ENCODE measurements at places on chromosomes 12 and 14. TPM values are rescaled to one million over a fixed set of nuclear protein-coding genes. Genes with fewer than 3 reads are reported as not detected.

DNA sequence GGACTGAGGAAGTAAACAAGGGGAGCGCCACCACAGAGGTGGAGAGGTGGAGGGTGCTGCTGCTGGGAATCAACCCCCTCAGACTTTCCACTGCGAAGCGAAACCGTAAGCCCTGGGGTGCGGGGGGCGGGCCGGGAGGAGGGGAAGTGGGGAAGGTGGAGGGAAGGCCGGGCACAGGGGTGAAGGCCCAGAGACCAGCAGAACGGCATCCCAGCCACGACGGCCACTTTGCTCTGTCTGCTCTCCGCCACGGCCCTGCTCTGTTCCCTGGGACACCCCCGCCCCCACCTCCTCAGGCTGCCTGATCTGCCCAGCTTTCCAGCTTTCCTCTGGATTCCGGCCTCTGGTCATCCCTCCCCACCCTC, at the start of gene LAG3:
Gene LAG3 (plus strand): TSS at position 190 of the 365 bp plus-strand sequence. CDS start 333 bp downstream, outside the sequence.
- DNase-seq, result peak; percentile 58

DNA sequence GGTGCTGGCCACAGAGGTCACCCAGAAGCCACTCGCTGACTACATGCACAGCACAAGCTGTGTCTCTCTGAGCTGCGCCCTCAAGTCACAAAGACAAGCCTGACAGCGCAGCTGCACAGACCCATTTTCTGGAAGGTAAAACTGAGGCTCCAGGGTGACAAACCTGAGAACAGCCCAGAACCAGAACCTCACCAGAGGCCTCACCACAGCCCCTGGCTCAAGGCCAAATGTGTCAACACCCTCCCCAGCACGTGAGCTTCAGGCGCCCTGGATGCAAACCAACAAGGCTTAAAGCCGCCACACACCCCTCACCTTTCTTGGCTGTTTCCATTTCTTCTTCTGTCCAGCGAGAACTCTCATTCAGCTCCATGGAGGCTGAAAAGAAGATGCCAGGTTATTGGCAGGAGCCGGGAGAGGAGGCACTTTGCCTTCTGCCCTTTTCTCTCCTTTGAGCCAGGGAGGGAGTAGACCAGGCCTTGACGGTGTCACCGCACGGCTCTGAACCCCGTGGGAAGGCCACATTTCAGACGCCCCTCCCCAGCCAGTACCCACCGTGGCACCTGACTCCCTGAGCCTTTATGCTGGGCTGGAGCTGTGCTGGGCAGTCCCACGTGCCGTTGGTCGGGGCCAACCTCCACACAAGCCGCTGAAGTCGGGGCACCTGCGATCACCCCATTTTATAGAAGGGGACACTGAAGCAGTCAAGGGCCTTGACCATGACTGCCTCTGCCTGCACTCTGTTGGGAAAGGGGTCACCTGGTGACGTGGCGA, 103.1 kb downstream of the RFLNA start:
- peak; percentile 79 for DNase-seq

- DNase-seq, result no peak
Observed at GRCh38 chr12:113658006-113658655, 186.5 kb upstream of the LHX5 start.

PRKAB1 gene
- 36.3 TPM for total RNA-seq

CLEC9A gene
- total RNA-seq, result not detected

GRCh38 chr12:89983622-89984021, 275.0 kb upstream of the ATP2B1 start:
- no peak for DNase-seq

- no peak for DNase-seq
Observed at GRCh38 chr14:64080452-64080851, 213.7 kb downstream of the ESR2 start.

FGF6 gene
- not detected for total RNA-seq

CPNE6 gene
- total RNA-seq, result 0.76 TPM

GRCh38 chr12:121810833-121811433, 7.1 kb downstream of the SETD1B start:
- DNase-seq, result no peak

DNA sequence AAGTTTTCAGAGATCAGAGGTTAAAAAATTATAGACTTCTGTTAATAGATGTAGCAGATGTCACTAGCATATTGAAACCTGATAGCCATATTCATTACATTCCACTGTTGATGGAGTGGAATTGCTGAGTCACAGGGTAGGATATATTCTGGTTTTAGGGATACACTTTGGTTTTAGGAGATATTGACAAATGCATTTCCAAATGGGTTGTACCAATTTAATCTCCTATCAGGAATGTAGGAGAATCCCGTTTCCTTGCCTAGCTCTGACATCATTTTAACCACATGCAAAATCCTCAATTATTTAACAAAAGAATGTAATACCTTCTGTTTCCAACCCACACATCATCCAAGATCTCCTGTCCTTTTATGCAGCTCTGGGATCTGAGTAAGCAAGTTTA, 30.7 kb upstream of the ESR2 start:
- DNase-seq, result no peak

GRCh38 chr12:104591257-104591885, 134.6 kb downstream of the CHST11 start:
- no peak for DNase-seq

SCNN1A gene
- total RNA-seq, result 1.3 TPM

GRCh38 chr12:27705263-27705662, 5.4 kb upstream of the MRPS35 start:
- DNase-seq, result no peak

GRCh38 chr12:50314636-50315312, 31.5 kb upstream of the LIMA1 start:
- DNase-seq, result no peak

DNA sequence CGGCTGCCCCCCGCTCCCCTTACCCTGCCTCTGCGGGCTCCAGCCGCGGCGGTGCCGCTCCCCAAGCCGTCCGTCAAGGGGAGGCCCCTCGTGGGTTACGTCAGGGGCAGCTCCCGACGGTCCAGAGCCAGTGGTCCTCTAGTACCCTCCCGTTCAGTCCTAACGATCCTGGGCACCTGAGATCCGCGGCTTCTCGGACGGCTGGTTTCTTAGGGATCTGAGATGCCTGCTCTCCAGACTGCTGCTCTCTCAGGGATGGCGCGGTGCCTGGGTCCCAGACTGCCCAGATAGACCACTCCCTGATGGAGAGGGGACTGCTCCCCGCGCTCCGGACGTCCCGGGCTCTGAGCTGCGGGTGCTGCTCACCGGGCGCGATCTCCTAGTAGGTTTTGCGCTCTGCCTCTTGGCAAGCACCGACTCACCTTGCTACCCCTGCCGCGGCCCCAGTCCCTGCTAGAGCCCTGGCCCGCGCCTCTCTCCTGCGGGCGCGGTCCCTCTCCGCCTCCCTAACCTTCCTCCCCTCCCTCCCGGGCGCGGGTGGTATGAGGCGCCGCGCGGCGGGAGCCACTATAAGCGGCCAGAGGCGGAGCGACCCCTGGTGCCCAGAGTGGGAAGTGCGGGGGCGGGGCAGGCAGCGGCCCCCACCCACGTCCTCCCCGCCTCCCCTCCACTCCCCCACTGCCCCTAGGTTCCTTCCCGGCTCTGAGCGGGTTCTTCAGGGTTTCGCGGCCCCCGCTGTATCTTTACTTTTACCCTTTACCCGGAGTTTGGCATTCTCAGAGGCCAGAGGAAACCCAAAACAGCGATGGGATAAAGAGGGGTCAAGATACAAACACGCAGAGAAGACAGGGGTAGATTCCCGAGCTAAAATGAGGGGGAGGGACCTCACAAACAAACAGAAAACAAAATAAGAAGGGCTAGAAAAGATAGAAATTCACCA, at the start of gene C1QL4:
Gene C1QL4 (minus strand): TSS at position 544 of the 940 bp plus-strand sequence. CDS start 711 bp downstream, outside the sequence.
- DNase-seq, result peak; percentile 81

IKZF4 gene
- 19.4 TPM for total RNA-seq

ZNF384 gene
- total RNA-seq, result 71.3 TPM

MYG1 gene
- 59.3 TPM for total RNA-seq

YY1 gene
- total RNA-seq, result 61.7 TPM

HEBP1 gene
- total RNA-seq, result 64.4 TPM

- DNase-seq, result no peak
Observed at GRCh38 chr12:108324351-108325017, 14.6 kb downstream of the CMKLR1 start.

DNA sequence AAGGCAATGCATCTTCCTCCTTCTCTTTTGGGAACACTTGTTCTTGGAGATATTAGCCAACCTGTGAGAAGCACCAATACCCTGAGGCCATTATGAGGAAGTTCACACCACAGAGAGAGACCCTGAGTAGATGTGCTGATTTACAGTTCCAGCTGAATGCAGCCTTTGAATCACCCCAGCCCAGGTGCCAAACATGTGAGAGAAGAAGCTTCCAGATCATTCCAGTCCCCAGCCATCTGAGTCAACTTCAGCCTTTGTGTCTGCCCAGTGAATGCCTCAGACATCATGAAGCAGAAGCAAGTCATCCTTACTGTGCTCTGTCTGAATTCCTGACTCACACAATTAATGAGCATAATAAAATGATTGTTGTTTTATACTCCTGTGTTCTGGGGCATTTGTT, 25.1 kb downstream of the C12orf42 start:
- DNase-seq, result no peak

CCDC60 gene
- total RNA-seq, result not detected

DBX2 gene
- 0.35 TPM for total RNA-seq

GPR135 gene
- total RNA-seq, result 3.1 TPM

SOX5 gene
- total RNA-seq, result 69.5 TPM

DNA sequence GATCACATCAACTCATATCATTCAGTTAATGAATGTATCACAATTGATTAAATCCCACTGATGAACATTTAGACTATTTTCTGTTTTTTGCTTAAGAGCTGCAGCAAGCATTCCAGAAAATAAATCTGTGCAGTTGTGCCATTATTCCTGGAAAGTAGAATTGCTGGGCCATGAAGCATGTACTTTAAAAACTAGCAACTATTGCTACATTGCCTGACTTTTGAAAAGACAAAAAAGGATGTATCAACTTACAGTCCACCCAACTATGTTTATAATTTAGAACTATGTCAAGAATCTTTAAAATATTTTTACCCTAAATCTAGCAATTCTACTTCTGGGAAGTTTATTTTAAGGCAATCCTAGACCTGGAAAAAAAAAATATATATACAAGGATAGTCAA, 33.4 kb upstream of the ERGIC2 start:
- DNase-seq, result no peak

DNA sequence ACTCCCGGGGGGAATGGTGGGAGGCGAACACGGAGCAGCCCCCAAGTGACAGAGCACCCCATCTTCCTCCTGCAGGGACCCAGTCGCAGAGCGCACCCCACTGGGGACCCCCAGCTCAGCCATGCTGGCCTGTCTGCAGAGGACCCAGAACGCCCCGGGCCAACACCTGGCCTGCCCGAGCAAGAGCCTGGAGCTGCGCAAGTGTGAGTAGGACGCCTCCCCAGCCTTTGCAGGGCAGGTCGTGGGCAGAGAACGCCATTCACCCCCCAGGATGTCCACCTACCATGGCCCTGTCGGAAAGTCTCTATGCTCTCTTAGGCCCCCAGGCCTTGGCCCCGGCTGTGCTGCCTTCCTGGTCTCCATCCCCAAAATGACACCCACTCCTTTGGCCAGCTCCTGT, 30.4 kb downstream of the FAM222A start:
- DNase-seq, result no peak

- DNase-seq, result no peak
Observed at GRCh38 chr14:51895375-51895774, 35.0 kb downstream of the GNG2 start.

DNA sequence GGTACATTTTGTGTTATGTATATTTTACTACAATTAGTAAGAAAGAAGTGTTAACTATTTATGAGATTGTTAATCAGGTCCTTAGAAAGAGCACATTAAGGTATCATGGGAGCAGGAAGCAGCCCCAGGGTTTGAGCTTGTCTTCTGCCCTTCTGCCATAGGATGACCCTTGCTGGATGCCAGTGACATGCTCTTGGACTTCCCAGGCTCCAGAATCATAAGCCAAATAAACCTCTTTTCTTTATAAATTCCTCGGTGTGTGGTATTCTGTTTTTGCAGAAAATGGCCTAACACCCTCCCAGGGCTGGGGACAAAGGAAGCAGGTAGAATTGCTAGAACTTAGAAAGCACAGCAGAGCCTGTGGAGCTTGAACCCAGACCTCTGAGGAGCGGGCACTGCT, 164.7 kb downstream of the VRK1 start:
- no peak for DNase-seq

DNA sequence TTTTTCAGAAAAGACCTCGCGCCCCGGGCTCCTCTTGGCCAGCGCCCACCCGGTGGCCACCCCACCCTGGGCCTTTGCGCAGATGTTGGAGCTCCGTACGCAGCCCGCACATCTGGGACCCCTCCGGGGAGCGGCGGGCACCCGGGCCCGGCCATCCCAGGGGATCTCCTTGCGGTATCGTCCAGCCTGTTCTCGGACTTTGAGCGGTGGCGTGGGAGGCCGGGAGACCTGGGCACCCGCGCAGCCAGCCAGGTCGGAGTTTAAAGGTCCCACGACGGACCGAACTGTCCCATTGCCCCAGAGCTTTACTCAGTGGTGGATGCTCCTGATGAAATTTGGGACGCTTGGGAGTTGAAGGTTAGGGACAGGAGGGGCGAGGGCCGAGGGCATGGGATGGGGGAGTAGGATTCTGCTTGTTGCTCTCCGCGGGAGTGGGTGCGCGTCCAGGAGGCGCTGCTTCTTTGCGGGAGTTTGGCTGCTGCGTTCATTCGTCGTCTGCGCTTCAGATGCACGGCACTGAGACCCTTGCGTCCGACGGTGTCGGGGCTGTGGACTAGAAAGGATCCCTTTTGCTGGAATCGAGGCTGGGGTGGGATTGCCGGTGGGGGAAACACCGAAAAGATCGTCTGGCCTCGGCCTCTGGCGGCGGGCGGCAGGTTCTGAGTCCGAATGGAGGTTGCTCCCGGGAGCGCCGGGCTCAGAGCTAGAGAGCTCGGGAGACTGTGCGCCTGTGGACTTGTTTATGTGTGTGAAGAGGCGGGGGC, 1.4 kb downstream of the NTF3 start:
- DNase-seq, result no peak

- no peak for DNase-seq
Observed at GRCh38 chr14:66001356-66001755, 484.8 kb upstream of the CCDC196 start.

DNA sequence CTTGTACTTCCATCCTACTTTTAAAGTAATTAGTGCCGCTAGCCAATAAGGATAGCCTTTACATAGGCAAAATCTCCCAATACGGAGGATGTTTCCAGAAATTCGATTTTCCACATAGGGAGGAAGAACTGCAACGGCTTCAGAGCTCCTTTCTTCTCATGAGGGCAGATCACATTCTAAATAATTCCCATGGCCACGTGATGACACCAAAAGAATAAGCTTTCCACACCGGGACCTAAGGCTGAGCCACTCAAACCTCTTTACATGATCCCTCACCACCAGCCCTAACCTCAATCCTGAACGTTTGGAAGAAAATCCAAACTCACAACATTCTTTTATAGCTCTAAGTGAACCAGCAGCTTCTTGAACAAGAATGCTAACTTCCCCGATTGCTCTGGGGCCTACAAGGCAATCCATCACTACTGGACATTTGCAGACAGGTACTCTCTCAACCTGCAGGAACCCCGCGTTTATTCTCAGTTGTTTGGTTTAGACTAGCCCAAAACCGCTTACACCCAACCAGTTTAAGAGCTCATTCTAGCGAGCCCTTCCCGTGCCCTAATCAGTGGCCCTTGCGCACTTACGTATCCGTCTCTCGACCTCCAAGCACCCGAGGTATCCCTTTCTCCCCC, 884 bp downstream of the CAPRIN2 start:
- no peak for DNase-seq

- DNase-seq, result no peak
Observed at GRCh38 chr14:100577986-100578431, 9.2 kb downstream of the BEGAIN start.

SOAT2 gene
- total RNA-seq, result not detected

Data from uterus (tissue), 4 donors.